OCI-LY7 (cell line): ENCODE measurements at places on chromosomes 3 and 15.

GRCh38 chr15:28106294-28107110, 7.4 kb upstream of the OCA2 start:
- DNase-seq: no peak

DNA sequence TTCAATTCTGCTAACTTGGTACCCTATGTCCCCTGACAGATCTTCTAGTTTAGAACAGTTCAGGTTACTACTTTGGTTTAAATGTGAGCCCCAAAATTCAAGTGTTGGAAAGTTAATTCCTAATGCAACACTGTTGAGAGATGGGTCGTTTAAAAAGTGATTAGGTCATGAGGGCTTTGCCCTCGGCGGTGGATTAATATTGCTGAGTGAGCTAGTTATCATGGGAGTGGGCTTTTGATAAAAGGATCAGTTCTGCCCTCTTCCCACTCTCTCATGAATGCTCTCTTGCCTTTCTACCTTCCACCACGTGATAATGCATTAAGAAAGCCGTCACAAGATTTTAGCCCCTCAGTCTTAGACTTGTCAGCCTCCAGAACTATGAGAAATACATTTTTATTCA, 72.1 kb downstream of the BTLA start:
- no peak for DNase-seq

GRCh38 chr3:132135628-132136333, 101.0 kb upstream of the CPNE4 start:
- no peak for DNase-seq

- no peak for DNase-seq
Observed at GRCh38 chr15:62766599-62766998, 275.9 kb upstream of the TPM1 start.

- no peak for DNase-seq
Observed at GRCh38 chr3:2452249-2452648, 353.6 kb downstream of the CNTN4 start.

DNA sequence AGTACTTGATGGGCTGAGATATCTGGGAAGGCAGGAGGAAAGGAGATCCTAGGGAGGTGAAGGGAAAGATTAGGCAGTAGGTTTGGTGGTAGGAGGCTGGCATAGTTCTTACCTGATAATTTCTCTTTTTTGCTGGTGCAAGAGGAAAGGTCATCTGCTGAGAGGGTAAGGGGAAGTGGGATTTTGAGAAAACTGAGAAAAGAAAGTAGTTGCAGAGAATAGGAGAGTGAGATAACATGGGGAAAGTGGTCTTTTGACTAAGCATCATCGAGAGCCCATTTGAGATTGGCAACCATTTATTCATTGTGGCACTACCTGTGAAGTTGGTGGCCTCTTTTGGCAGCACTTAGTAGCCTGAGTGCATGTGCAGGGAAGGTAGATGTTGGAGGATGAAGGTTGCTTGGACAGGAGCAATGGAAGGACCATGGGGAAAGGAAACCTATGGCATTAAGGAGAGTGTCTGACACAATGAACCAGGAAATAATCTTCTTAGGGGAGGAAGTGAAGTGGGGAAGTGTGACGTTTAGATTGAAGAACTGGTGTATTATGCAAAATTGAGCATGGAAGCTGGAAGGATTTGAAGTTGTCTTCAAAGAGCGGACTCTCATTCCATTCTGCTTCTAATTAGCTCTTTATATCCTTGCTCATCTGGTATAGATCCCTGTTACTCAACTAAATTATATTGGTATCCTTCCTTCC, 21.9 kb upstream of the USP13 start:
- no peak for DNase-seq

DNA sequence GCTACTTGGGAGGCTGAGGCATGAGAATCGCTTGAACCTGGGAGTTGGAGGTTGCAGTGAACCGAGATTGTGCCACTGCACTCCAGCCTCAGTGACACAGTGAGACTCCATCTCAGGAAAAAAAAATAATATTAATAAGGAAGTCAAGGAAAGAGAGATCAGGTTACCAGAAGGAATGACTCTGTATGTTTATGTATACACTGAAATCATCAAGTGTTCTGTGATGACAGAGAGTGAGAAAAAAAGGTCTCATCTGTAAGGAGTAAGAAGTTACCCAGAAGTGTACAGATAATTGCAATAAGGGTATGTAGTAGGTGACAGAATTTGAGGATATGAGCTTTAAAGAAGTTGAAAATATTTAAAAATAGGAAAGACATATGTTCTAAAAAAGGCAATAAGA, 4.3 kb upstream of the CCDC50 start:
- no peak for DNase-seq
